ENCODE measurements at places on chromosomes 6 and 20. TPM values are rescaled to one million over a fixed set of nuclear protein-coding genes. Genes with fewer than 3 reads are reported as not detected.

The SLA2 gene
- total RNA-seq = not detected

GRCh38 chr6:88565409-88565811, 398.0 kb downstream of the RNGTT start:
- no peak for DNase-seq

The RAET1L gene
- not detected for total RNA-seq

GRCh38 chr6:15147827-15148226, 98.0 kb upstream of the JARID2 start:
- no peak for DNase-seq

The PPP1R3G gene
- total RNA-seq = 1.4 TPM

DNA sequence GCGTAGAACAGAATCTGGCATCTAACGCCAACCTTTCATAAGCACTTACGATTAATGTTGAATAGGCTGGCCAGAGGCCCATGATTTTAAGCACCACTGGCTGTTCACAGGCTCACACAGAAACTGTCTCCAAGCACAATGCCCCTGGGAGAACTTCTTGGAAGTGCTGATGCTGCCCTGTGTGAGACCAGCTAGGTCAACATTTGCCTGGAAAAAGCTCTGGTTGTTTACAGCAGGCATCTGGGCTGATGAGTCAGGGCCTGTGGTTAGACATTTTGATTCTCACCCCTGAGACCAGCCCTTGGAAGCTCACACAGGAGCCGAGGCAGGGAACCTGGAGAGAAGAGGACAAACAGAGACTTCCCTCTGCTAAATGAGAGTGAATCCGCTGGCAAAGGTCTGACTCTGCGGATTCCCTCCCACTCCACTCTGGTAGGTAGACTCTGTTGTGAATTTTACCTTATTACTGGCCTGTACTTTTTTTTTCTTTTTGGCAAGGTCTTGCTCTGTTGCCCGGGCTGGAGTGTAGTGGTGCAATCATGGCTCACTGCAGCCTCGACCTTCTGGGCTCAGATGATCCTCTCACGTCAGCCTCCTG, 6.8 kb upstream of the SULF2 start:
- DNase-seq = no peak

DNA sequence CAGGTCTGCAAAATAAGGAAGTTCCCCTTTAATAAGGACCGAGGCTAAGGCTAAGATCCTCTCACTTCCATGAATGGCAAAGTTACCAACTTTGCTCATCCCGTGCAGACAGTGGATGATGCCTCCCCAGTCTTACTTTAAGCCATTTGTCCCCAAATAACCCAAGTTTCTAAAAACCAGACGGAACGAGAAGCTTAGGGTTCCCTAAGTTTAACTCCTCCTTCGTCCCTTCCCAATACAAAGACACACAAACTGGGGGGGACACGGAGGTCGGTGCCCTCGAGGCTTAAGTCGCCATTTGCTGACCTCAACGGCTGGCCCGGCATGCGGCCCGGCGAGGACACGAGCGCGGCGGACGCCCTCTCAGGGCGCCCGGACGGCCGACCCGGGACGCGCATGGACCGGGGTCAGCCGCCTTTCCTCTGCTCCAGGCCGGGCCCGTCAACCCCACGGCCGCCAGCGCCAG, 527 bp downstream of the FBXO30 start:
- DNase-seq = peak; percentile 42

GRCh38 chr20:38187517-38187916, 22.4 kb upstream of the TGM2 start:
- no peak for DNase-seq

The RHAG gene
- not detected for total RNA-seq

The TCF19 gene
- 10.0 TPM for total RNA-seq

The LINC00237 gene
- not detected for total RNA-seq

The HCRTR2 gene
- not detected for total RNA-seq

GRCh38 chr20:18805881-18806280, 7.7 kb upstream of the SCP2D1 start:
- no peak for DNase-seq

GRCh38 chr20:33445881-33446625, 2.5 kb upstream of the SNTA1 start:
- no peak for DNase-seq

The ZFP57 gene
- not detected for total RNA-seq

The B3GAT2 gene
- total RNA-seq = not detected

DNA sequence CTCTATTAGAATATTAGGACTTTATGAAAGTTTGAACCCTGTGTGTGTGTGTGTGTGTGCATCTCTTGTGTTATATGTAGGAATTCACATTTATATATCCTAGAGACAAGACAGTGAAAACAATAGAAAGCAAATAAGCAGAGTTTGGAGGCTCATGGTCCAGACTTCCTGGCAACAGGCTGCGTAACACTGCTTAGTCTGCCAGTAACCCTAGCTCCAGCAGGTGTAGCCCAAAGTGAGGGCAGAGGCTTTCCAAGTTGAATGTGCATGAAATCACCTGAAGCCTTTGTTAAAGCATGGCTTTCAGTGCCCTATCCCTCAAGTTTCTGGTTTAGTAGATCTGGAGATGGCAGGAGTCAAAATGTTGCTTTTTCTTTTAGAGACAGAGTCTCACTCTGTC, 569.9 kb downstream of the KIF16B start:
- no peak for DNase-seq

- no peak for DNase-seq
These were observed 25.5 kb upstream of the NXT1 start for GRCh38 chr20:23325107-23325506.

GRCh38 chr6:5174244-5174643, 86.5 kb downstream of the LYRM4 start:
- DNase-seq = no peak

DNA sequence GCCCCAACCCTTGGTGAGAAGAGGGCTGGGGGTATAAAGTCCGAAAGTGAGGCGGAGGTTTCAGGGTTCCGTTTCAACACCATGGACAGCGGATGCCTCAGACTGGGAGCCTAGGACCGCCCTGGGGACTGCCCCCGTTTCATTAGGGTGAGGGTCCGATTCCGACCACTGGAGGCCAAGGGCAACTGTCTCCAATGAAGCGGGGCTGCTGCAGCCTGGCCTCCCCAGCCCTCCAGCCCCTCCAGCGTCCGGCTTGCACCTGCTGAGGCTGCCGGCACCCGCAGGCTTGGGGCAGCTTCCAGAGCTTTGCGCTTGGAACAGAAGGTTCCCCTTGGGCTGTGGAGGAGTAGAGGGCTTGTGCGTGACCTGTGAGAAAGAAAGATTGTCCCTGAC, 39.9 kb downstream of the YTHDF1 start:
- DNase-seq = no peak

DNA sequence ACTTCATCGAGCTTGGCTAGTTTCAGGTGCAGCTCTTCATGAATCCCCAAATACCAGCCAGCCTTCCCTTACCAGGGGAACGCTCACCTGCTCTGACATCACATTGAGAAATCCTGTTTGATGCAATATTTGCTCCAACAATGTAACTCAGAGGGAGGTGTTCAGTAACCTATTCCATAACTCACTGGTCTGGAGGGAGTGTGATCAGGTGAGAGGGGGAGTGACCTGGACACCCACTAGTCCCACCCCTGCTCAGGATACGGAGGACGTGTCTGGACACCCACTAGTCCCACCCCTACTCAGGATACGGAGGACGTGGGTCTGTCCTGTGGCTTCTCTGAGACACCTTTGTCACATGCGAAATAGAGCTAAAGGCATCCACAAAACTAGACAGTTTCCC, 70.3 kb downstream of the HUS1B start:
- DNase-seq = no peak

DNA sequence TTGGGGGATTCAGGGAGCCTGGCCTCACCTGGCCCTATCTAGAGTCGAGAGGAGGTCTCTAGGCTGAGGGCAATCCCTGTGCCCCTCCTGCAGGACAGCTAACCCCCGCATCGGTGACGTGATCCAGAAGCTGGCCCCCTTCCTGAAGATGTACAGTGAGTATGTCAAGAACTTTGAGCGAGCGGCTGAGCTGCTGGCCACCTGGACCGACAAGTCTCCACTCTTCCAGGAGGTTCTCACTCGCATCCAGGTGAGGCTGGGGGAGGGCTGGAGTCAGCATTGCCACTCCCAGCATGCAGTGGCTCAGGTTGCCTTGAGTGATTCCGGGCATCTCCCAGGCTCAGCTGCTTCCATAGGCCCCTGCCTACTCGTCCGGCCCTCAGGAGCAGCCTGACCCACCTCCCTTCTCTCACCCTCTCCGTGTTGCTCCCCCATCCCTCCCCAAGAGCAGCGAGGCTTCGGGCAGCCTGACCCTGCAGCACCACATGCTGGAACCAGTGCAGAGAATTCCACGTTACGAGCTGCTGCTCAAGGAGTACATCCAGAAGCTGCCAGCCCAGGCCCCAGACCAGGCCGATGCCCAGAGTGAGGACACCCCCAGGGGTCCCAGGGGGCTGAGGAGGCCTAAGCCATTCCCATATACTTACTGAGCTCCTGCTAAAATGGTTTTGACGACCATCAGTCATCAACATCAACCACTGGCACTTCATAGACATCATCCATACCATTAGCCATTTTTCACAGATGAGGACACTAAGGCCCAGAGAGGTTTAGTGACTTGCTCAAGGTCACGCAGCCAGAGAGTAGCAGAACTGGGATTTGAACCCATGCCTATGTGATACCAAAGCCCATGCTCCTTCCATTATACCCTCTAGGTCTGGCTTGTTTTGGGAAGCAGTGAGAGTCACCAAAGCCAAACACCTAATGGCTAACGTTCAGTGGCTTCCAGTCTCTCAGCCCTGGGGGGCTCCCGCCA, 8.3 kb downstream of the FGD2 start:
- DNase-seq = no peak

The RAMACL gene
- total RNA-seq = 1.6 TPM

- DNase-seq = no peak
These were observed 661.9 kb upstream of the GJE1 start for GRCh38 chr6:141470810-141471209.

The EYS gene
- not detected for total RNA-seq

The KLC4 gene
- total RNA-seq = 22.2 TPM

The FNDC1 gene
- not detected for total RNA-seq

DNA sequence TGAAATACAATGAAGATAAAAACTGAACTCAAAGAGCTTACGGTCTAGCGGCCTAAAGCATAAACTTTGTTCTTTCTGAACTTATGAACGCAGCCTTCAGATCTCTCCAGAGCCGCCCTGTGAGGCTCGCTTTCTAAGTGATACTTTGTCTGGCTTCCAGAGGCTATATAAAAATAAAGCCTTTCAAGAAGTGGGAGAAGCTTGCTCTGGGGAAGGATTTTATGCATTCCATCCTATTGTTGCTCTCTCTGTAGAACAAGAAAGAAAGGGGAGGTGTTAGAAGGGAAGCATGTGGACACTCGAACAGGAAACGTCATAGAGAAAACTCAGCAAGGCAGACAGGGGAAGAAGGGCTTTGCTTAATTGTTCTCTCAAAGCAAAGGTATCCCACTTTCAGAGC, 77.0 kb downstream of the TBX18 start:
- no peak for DNase-seq

DNA sequence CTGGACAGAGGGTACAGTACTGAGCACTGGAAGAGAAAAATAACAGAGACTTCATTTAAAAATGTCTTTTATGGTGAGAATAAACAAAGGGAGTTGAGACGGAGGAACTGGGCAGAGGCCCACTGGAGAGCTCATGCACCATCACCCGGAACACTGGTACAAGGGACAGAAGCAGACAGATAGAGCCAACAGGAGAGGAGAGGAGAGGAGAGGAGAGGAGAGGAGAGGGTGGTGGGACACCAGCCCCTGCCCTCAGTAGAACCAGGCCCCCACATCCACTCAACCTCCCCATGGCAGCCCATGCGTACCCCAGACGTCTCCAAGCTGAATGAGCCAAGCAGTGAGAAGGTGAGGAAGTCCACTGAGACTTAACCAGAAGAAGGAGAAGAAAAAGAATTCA, 390.5 kb upstream of the CNR1 start:
- no peak for DNase-seq

DNA sequence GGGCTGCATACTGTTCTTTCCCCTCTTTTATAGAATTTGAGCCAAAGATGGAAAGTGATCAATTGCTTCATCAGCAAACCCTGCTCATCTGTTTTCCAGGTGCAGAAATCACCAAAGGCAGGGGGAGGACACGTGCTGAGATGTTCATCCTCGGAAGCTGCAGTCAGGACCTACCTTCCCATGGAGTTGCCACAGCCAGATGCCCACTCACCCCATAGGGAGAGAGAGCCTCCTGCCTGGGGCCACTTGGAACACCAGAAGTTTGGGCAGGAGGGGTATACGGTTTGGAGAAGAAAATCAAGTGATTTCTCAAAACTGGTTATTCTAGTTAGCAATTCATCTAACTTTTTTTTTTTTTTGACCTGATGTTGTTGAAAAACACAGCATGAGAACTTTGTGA, 5.3 kb upstream of the CST7 start:
- DNase-seq = no peak

GRCh38 chr6:101666256-101666655, 272.7 kb downstream of the GRIK2 start:
- no peak for DNase-seq

GRCh38 chr20:39778847-39779604, 816.9 kb downstream of the DHX35 start:
- no peak for DNase-seq

DNA sequence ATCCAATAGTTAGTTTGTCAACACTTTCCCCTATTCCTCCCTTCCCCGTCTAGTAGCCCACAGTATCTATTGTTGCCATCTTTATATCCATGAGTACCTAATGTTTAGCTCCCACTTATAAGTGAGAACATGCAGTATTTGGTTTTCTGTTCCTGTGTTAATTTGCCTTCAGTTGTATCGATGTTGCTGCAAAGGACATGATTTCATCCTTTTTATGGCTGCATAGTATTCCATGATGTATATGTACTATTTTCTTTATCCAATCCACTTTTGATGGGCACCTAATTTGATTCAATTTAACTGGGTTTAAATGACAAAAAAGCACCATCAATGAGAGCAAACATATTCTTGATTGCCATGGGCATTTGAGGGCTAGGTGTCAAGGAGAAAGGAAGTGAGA, 321.5 kb upstream of the TBX18 start:
- no peak for DNase-seq

DNA sequence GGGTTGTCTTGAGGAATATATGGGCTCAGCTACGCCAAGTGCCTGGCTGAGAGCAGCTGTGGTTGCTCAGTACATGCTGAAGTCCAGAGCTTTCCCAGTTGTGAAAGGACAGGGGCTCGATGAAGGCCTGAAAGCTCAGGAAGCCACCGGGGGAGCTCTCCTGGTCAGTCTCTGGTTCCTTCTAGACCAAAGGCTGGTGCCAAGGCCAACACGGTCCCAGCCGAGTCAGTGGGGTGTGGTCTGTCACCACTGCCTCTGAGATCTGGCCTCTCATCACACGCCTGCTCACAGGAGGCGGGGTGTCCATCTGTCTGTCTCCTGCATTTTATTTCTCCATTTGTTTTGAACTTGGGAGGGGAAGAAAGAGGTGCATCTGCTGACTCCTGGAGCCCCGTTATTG, 4.9 kb upstream of the FAM83C start:
- no peak for DNase-seq

- DNase-seq = no peak
These were observed 102.4 kb upstream of the SUPT3H start for GRCh38 chr6:45479834-45480751.
